ENCODE measurements at places on chromosomes 12 and 14.

GRCh38 chr12:34126239-34126641 is 103.9 kb downstream of the ALG10 start:
- DNase-seq: no peak

DNA sequence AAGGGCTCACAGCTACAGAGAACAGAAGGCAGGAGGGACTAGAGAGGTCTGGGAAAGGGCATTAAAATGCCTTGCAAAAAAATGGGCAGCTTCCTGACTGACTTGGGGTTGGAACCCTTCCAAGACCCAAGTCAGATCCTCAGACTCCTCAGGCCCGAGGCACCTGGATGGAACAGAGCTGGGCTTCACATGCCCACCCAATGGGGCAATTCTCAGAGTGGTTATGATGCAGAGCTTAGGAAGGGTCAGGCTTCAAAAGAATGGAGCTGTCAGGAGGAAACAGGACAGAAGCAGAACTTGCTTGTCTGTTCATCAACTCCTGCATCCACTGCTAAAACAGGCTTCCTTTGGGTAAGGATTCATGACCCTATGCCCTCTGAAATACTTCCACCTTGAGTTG is 9.7 kb upstream of the KRT1 start:
- DNase-seq: no peak

- DNase-seq: no peak
These were observed 1.8 kb downstream of the HEBP1 start for GRCh38 chr12:12998248-12998647.

GRCh38 chr14:92392711-92393110 is 69.7 kb downstream of the SLC24A4 start:
- no peak for DNase-seq

GRCh38 chr14:76551906-76552305 is 176.0 kb downstream of the ESRRB start:
- no peak for DNase-seq

- DNase-seq: no peak
These were observed 311.0 kb downstream of the NOVA1 start for GRCh38 chr14:26286913-26287205.

GRCh38 chr12:20040831-20041230 is 327.5 kb upstream of the PDE3A start:
- DNase-seq: no peak

DNA sequence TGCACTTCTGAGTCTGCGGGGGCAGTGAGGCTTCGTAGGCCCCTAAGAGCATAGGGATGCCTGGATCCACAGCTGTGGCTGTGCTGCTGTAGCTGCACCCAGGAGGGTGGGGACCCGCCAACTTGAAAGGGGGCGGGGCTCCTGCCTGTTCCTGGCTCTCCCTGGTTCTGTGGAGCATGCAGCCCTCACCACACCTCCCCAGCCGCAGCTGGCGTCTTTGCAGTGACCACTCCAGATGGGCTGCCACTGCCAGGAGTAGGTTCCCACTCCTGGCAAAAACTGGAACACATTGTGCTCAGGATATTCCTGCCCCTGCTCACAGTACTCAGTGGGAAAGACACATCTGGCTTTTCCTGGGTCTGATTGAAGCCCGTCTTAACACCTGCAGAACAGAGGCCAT is 35.8 kb downstream of the TIMELESS start:
- DNase-seq: no peak

DNA sequence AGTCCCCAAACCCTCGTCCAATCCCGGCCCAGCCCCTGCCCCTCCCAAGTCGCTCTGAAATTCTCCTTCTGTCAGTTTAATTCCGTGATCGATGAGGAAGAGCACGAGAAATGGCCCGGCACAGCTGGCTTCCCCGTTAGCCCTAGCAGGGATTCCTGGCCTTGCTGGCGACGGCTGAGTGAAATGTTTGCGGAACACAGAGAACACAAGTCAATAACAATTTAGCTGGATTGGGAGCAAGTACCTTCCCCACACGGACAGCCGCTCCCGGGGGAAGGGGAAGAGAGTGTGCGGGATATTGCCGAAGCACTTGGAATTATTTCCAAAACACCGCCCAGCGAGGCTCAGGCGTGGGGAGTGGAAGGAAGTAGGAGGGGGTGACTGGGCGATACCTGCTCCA is 134.6 kb downstream of the RBM19 start:
- no peak for DNase-seq

DNA sequence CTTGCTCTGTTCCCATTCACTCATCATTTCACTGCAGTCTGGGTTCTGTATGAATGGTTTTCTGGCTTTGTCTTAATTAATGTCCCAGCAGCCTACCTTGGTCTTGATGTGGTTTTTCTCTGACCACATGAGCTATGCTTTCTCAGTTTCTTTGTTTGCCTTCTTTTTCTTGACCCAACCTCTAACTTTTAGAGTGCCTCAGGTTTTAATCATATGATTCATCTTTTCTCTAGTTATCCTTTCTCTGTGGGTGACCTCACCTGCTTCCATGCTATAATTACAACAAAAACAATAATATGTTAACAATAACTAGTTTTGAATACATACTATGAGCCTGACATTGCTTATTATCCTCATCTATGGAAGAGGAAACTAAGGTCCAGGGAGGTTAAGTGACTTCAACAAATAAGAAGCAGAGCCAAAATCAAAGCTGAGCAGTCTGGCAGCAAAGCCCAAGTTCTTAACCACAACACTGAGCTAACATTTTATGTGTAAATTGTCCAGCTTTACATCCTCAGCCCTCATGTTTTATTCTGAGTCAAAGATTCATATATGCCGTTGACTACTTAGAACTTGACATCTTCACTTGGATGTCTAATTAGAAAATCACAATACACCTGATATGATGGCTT is 4.7 kb upstream of the EPYC start:
- DNase-seq: no peak

GRCh38 chr12:75960086-75960910 is 71.3 kb downstream of the PHLDA1 start:
- DNase-seq: no peak

DNA sequence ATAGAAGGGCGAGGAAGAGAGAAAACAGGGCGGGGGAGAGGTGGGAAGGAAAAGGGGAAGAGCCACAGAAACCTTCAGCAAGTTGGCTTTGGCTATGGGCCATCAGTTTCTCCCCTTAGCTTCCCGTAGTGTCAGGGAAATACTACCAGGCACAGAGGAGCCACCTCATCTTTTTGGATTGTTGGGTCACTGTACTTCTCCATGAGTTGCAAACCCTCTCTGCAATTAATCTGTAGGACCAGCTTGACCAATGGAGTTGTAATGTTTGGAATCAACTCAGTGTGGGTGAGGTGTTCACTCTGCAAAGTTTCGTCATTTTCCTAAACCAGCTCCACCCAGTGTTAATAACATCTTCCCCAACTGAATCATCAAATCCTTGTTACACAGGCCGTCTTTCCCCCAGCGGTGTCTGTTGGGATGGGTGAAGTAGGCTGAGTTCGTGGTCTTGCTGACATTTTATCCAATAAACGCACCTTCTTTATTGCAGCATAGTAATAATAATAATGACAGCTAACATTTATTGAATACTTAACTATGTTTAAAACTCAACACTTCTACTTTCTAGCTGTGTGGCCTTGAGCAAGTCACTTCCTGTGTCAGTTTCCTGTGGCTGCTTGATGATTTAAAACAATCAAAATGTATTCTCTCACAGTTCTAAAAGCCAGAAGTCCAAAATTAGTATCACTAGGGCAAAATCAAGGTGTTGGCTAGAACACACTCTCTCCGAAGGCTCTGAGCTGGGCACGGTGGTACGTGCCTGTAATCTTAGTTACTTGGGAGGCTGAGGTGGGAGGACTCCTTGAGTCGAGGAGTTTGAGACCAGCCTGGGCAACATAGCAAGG is 8.1 kb upstream of the GLTP start:
- DNase-seq: no peak

- no peak for DNase-seq
These were observed 312.8 kb upstream of the FKBP4 start for GRCh38 chr12:2481951-2482350.

DNA sequence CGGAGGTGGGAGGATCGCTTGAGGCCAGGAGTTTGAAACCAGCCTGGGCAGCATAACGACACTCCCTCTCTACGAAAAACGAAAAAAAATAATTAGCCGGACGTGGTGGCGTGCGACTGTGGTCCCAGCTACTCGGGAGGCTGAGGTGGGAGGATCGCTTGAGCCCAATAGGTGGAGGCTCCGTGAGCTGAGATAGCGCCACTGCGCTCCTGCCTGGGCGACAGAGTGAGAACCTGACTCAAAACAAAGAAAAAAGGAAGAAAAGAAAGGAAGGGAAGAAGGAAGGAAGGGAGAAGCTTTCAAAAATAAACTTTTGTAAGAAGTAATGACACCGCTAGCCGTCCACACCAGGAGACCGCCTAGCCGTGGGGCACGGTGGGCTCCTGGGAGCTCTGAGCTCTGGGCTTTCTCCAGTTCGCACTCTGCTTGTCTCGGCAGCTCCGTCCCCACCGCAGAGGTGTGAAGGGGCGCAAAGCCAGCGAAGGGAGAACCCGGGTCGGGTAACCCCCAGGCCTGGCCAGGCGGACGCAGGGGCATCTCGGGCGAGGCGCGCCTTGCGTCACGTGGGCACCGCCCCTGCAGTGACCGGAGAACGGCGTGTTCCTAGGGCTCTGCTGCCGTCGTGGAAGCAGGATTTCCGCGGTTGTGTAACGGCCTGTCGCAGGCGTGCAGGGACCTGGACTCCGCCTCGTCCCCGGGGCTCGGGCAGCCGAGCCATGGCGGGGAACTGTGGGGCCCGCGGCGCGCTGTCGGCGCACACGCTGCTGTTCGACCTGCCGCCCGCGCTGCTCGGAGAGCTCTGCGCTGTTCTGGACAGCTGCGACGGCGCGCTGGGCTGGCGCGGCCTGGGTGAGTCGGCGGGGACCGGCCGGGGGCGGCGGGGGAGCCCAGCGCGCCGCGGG is at the start of gene IRAK3:
TSS of gene IRAK3 (plus strand) at position 631 of the 902 bp plus-strand sequence. CDS start at position 717, 86 bp downstream.
- no peak for DNase-seq

DNA sequence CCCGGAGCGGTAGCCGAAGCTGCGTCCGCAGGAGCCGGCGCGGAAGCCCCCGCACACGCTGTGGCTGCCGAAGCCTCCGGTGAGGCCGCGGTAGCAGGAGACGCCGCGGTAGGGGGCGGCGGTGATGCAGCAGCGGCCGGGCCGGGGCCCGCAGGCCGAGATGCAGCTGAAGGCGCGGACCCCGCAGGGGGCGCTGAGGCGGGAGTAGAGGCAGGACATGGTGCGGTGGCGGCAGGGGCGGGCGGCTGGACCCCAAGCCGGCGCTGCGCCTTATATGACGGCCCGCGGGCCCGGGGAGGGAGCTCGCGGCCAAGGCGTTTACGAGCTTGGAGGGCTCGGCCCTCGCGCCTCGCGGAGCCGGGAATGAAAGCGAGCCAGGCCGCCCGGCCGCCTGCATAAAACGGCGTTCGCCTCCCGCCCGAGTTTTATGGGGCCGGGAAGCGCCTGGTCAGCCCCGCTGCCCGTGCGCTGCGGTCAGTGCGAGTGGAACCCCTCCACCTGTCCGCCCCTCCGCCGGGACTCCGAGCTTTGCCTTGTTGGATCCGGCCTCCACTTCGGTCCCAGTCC is 16.0 kb upstream of the KRT86 start:
- DNase-seq: no peak

DNA sequence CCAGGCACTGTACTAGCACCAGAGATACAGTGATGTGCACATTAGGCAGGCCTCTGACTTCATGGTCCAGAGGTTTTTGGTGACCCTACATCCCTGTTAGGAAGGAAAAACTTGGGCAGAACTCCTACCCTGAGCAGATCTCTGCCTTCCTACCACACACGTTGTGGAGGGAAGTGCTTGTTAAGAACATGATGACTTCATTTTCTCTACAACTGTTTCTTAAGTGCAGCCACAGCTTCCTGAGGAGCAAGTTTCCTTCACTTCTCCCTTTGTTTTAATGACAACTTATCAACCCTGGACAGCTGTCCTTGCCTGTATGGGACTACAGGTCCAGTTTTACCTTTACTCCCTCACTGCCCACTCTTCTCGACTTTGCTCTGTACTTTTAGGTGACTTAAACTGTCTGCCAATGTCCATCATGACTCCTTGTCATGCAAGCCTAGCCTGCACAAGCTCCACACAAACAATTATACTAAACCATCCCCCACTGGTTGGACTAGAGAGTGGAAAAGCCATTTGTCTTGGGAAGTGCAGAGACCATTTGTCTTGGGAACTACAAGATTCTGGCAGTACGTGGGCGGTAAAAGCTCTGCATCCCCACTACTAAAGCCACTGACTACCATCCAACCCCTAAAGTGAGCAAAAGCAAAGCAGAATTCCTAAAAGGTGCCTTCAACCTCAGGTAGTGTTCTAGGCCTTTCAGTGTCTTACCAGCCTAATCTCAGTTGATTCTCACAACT is 359.8 kb downstream of the EGLN3 start:
- no peak for DNase-seq

Measured in stimulated activated CD8-positive, alpha-beta memory T cell treated with anti-CD3 and anti-CD28 coated beads, Interleukin-2, amount 100 ng/mL, for 1 hour (primary cell).